ENCODE measurements at places on chromosomes 13 and 19. TPM values are rescaled to one million over a fixed set of nuclear protein-coding genes. Genes with fewer than 3 reads are reported as not detected.
A peak's percentile ranks its signal among the peaks of the same experiment; 100 is the strongest.

GRCh38 chr13:112943309-112944125, 25.5 kb upstream of the MCF2L start:
- peak; percentile 71 for DNase-seq

Gene SHD
- not detected for total RNA-seq

GRCh38 chr19:30604657-30605056, 232.5 kb downstream of the ZNF536 start:
- DNase-seq, result no peak

DNA sequence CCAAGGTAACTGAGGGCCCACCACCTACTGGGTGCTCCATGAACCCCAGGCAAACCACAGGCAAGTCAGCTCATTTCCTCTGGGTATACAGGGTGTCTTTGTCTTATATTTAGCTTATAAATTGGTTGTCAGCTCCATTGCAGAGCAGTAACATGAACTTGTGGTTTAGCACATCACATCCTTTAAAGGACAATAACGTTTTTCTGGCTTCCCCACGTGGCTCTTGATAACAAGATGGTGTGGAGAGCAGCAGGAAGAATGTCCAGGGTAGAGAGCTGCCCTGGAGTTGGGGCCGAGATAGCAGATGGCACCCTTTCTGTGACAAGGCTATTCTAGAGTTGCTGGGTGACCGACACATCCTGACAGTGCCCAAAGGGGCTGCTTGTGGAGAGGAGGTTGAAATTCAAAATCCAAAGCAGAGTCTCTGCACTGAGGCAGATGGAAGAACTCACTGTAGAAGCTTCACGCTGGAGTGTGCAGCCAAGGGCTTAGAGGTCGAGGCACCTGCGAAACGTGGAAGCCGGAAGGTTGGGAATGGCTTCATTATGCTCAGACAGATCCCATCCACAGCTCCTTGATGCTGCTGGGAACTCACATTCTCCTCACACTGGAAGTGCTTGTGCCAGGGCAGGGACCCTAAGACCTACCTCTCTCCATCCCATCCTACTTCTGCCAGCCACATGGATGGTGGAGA, 133.0 kb upstream of the FRY start:
- DNase-seq, result no peak

GRCh38 chr19:15417699-15418098, 1.1 kb downstream of the AKAP8L start:
- DNase-seq, result no peak

GRCh38 chr13:60172111-60172510, 8.4 kb upstream of the DIAPH3 start:
- no peak for DNase-seq

Gene AMH
- 1.8 TPM for total RNA-seq

DNA sequence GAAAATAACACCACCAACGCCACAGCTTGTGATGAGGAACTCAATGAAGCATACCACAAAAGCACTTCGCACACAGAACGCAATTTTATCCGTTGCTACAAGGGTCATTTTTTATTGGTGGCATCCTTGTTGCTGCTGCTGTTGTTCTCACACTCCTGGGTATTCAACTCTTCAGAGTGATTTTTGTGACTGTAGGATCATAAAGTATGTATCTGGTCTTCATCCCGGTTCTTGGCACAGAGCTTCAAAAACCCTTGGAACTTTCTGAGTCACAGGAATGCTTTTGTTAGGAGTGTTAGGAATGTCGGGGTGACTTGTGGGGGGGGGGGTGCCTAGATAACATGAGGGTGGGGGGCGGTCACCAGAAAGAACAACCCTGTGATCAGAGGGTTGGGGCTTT, 108.4 kb downstream of the ZNF557 start:
- peak; percentile 66 for DNase-seq

GRCh38 chr19:55116232-55116858, 1.1 kb downstream of the PPP1R12C start:
- peak; percentile 92 for DNase-seq

Gene NTF4
- not detected for total RNA-seq

- no peak for DNase-seq
These were observed 9.7 kb upstream of the ARHGAP45 start for GRCh38 chr19:1057176-1057855.

- no peak for DNase-seq
These were observed 1771.1 kb downstream of the OLFM4 start for GRCh38 chr13:54799621-54800226.

Gene ZNF582
- total RNA-seq, result 5.5 TPM

Gene SIN3B
- total RNA-seq, result 67.3 TPM

Gene DAND5
- total RNA-seq, result 1.2 TPM

- no peak for DNase-seq
These were observed 14.2 kb downstream of the OR7A17 start for GRCh38 chr19:14871619-14872230.

DNA sequence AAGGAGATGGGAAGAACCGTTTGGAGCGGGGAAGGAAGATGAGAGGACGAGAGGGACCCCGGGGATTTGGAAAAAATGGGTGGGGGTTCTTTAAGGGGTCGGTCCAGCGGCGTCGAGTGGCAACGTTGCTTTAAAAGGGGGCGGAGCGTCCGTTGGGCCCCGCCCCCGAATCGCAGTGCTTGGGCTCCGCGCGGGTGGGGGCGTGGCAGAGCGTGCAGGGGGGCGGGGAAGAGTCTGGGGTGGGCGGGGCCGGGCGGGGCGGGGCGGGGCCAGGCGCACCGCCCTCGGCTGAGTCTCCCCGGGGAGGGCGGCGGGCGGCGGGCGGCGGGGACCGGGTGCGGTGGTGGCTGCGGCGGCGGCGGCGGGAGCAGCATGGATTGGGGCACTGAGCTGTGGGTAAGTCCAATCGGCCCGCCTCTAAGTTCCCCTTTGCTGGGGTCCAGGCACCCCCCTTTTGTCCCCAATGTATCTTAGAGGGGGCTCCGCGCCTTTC, at the start of gene TRIP10:
Gene TRIP10 (plus strand): TSS at position 291 of the 493 bp plus-strand sequence. CDS start 82 bp downstream, at position 373.
- peak; percentile 94 for DNase-seq

GRCh38 chr13:70297189-70297616, 189.0 kb upstream of the KLHL1 start:
- DNase-seq, result peak; percentile 53

DNA sequence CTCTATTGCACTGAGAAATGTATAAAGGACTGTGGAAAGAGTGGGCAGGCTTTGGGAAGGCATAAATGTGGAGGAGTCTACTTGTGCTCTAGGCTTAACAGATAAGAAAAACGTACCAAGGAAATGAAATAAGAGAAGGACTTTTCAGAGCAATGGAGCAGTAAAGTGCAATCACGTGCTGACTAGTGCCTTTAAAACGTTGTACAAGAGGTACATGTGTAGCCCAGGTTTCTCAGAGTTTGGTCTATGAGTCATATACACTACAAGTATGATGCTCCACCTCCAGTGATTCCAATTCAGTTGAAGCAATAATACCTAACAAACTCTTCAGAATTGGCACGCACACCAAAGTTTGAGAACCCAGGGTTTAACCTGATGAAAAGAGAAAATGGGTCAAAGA, 13.4 kb upstream of the FNDC3A start:
- no peak for DNase-seq

Gene ATP8A2
- 1.4 TPM for total RNA-seq

GRCh38 chr13:25170554-25171111, 1.5 kb downstream of the AMER2 start:
- DNase-seq, result no peak

DNA sequence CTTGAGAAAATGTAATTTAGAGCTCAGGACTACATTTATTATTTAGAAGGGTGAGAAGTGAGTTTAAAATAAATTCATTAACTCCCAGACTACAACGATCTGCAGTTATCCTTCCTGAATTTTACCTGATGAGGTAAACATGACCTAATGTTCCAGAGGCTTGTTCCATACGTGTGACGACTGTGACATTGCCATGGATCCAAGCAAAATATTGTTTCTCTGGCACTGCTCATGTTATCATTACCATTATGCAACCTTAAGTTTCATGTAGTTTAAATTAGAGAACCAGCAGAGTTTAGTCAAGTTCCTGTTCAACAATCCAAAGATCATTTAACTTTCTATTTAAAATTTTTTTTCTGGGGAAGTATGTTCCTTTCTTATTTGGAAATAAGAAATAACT, 279.6 kb downstream of the KLF5 start:
- no peak for DNase-seq

Measured in sigmoid colon (tissue), 7 donors.